Ovary (tissue), 10 donors: ENCODE measurements at places on chromosomes 2 and 18. TPM values are rescaled to one million over a fixed set of nuclear protein-coding genes. Genes with fewer than 3 reads are reported as not detected.

- H3K36me3 ChIP-seq = no peaks in the 10 kb centered on the region
- H3K4me3 ChIP-seq = no peak overlapping the region
- no peaks in the 10 kb centered on the region for H3K27me3 ChIP-seq
- no peak overlapping the region for H3K27ac ChIP-seq
- H3K4me1 ChIP-seq = no peaks in the 10 kb centered on the region
Measured at GRCh38 chr18:8883409-8883668, 178.0 kb downstream of the MTCL1 start.

DNA sequence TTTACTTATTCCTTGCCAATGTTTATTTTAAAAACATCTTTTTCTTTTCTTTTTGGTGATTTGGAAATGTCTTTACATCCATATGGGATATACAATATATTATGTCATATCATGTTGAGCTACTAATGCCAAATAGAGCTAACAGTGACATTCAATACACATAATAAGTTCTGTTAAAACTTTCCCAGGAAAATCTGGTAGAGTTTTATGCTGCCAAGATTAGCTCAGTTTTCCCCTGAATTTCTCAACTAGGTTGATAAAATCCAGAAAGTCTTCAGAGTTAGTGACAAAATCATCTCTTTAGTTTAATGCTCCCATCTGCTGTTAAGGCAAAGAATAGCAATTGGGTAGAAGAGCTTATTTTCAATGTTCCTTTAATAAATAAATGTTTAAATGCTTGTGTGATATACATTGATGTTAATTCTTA, 9.9 kb downstream of the COL3A1 start:
- no peaks in the 10 kb centered on the region for H3K27me3 ChIP-seq
- no peak overlapping the region for H3K4me3 ChIP-seq
- H3K27ac ChIP-seq = no peak overlapping the region
- peaks cover 4% of the 10 kb centered on the region for H3K4me1 ChIP-seq

GRCh38 chr2:195563857-195564512, 93.0 kb upstream of the SLC39A10 start:
- no peaks in the 10 kb centered on the region for H3K4me1 ChIP-seq
- no peak for DNase-seq
- H3K27ac ChIP-seq = no peak overlapping the region
- H3K36me3 ChIP-seq = no peaks in the 10 kb centered on the region
- no peaks in the 10 kb centered on the region for H3K27me3 ChIP-seq

EIPR1 gene
- total RNA-seq = 6.6 TPM

SERPINB11 gene
- total RNA-seq = not detected

GRCh38 chr18:80034852-80035406, 695 bp downstream of the RBFA start:
- H3K27ac ChIP-seq = peak overlapping the region; percentile 77
- no peaks in the 10 kb centered on the region for H3K27me3 ChIP-seq
- peak overlapping the region; percentile 60 for H3K4me3 ChIP-seq
- DNase-seq = no peak

- H3K27me3 ChIP-seq = no peaks in the 10 kb centered on the region
- no peak overlapping the region for H3K4me3 ChIP-seq
- DNase-seq = no peak
Measured at GRCh38 chr2:176463546-176463945, 194.3 kb downstream of the MTX2 start.

- no peaks in the 10 kb centered on the region for H3K36me3 ChIP-seq
- H3K27me3 ChIP-seq = no peaks in the 10 kb centered on the region
- no peak overlapping the region for H3K4me3 ChIP-seq
- H3K27ac ChIP-seq = peak overlapping the region; percentile 24
- DNase-seq = peak; percentile 39
Measured at GRCh38 chr2:217412721-217413120, 552.9 kb upstream of the TNP1 start.

ALPP gene
- 0.82 TPM for total RNA-seq

- DNase-seq = peak; percentile 79
- H3K4me3 ChIP-seq = no peak overlapping the region
- no peaks in the 10 kb centered on the region for H3K36me3 ChIP-seq
- no peaks in the 10 kb centered on the region for H3K27me3 ChIP-seq
- H3K27ac ChIP-seq = peak overlapping the region; percentile 29
Measured at GRCh38 chr2:121075641-121076497, 209.1 kb downstream of the TFCP2L1 start.

UGT1A3 gene
- total RNA-seq = not detected

DNA sequence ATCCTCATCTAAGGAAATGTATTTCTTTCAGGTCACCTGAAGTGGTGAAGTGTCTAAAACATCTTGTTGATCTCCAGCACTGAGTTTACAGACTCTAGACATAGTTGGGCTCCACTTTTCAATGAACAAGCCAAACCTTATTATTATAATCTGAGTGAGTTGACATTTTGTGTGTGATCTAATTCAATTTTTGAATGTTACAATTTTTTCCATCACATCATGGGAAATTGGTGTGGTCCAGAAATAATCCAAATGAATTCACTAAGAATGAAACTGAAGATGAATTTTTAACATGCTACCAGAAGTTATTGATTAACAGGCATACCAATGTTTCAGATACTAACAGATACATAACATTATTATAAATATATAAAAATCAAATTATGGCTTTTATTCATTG, 75.6 kb upstream of the EFEMP1 start:
- no peak for DNase-seq
- no peaks in the 10 kb centered on the region for H3K4me1 ChIP-seq
- no peak overlapping the region for H3K27ac ChIP-seq
- H3K36me3 ChIP-seq = no peaks in the 10 kb centered on the region

GRCh38 chr2:45841752-45842407, 190.4 kb downstream of the PRKCE start:
- H3K4me1 ChIP-seq = peaks cover 8% of the 10 kb centered on the region
- no peak for DNase-seq
- H3K36me3 ChIP-seq = no peaks in the 10 kb centered on the region
- H3K4me3 ChIP-seq = no peak overlapping the region

ERFE gene
- total RNA-seq = 0.20 TPM

DNA sequence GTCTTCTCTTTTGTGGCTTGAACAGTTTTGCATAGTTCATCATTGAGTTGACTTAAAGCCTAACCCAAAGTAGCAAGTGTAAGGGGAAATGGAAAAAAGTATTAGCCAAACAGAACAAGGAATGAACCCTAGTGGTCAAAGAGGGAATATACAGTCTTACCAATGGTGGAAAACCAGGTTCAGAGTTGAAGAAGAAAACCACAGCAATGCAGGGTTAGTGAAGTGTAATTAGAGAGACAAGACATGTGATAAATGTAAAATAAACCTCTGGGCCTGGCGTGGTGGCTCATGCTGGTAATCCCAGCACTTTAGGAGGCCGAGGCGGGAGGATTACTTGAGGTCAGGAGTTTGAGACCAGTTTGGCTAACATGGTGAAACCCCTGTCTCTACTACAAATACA, 2.4 kb downstream of the TTN start:
- H3K36me3 ChIP-seq = no peaks in the 10 kb centered on the region
- DNase-seq = no peak
- no peak overlapping the region for H3K27ac ChIP-seq
- no peak overlapping the region for H3K4me3 ChIP-seq
- H3K27me3 ChIP-seq = no peaks in the 10 kb centered on the region

- no peak overlapping the region for H3K27ac ChIP-seq
- no peaks in the 10 kb centered on the region for H3K36me3 ChIP-seq
- DNase-seq = no peak
- H3K4me3 ChIP-seq = no peak overlapping the region
Measured at GRCh38 chr2:71824436-71824835, 323.2 kb downstream of the CYP26B1 start.

DNA sequence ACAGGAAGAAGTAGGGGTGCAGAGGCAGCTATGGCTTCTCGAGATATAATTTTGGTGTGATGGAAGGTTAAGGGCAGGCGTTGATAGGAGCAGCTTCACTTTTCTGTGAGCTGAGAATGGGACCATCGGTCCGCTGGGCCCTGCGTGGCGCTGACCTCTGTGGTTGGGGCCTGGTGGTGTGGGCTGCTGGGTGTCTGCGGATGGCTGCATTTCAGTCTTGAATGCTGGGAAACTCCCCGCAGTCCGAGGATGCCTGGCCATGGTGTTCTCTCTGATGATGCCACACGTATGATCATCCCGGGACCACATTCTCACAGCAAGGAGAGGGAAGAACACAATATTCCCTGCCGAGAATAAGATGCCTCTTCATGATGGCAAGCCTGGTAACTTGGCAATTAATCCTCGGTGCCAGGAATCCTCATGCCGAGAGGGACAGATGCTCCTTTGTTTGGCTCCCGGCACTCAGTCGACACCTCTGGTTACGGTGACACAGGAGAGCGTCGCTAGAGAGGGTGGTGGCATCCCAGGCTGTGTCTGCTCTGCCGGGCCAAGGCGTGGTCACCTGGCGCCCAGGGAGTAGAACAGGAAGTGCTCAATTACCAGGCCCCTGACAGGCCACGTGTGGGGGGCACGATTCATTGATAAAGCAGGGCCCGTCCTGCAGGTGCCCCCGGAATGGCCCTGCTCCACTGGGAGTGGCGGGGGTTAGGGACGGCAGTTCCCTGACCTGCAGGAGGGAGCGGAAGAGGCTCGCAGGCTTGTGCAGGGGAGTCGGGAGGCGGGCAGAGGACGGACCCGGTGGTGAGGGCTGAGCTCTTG, 119.4 kb upstream of the CTDP1 start:
- H3K36me3 ChIP-seq = no peaks in the 10 kb centered on the region
- H3K27ac ChIP-seq = no peak overlapping the region
- H3K4me3 ChIP-seq = no peak overlapping the region
- DNase-seq = peak; percentile 6

DNA sequence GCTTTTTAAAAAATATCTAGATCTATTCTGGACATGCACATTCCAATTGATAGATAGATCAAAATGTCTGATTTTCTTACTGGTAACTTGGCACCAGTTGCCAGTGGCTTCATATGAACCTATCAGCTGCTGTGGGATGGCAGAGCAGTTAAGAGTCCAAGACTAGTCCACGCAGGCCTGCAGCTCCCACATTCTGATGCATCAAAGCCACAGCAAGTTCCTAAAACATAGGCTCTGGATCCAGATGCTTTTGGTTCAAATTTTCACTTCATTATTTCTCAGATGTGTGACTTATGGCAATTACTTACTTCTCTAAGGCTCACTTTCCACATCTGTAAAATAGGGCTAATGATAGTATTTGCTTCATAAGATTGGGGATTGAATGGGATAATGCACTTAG, 48.0 kb upstream of the CYP1B1 start:
- H3K4me1 ChIP-seq = peaks cover 6% of the 10 kb centered on the region
- H3K4me3 ChIP-seq = no peak overlapping the region
- H3K36me3 ChIP-seq = no peaks in the 10 kb centered on the region
- DNase-seq = no peak

GRCh38 chr2:177291701-177292100, 27.2 kb upstream of the NFE2L2 start:
- DNase-seq = no peak
- no peaks in the 10 kb centered on the region for H3K27me3 ChIP-seq
- no peaks in the 10 kb centered on the region for H3K36me3 ChIP-seq
- no peak overlapping the region for H3K4me3 ChIP-seq
- no peak overlapping the region for H3K27ac ChIP-seq

DNA sequence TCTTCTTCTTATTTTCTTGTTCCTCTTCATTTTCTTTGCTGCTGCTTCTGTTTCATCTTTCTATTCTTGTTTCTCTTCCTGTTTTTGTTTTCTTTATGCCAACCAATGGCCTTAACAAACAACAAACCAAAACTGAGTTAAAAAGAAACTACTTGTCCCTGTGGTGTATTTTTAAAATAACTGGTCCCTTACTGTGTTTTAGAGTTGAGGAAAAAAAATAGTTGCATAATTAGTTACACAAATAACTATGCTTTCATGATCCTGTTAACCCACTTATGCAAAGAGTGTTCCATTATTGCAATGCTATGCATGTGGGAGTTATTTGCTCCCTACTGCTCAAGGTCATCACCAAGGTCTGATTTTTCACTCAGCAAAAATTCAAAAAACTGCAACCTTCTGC, 39.5 kb upstream of the IMP4 start:
- no peaks in the 10 kb centered on the region for H3K36me3 ChIP-seq
- no peak overlapping the region for H3K4me3 ChIP-seq
- H3K27me3 ChIP-seq = no peaks in the 10 kb centered on the region
- DNase-seq = no peak
- H3K27ac ChIP-seq = no peak overlapping the region

AMER3 gene
- not detected for total RNA-seq

DNA sequence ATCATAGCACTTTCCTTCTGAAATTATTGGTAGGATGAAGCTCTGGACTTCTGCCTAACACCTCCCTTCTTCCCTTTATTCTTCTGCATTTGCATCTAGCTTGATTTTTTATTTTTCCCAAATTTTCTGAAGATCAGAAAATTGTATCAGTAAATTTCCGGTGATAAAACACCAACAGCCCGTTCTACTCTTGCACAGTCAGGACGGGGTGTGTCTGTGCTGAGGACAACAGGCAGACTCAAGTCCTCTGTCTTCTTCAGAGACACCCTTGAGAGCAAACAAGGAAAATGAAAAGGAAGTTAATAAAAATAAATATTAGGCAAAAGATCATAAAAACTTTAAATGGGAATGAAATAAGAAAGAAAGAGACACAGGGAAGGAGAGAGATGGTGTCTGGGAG, 120.7 kb downstream of the ARL4C start:
- no peaks in the 10 kb centered on the region for H3K27me3 ChIP-seq
- no peak overlapping the region for H3K4me3 ChIP-seq
- DNase-seq = no peak
- H3K27ac ChIP-seq = no peak overlapping the region

DNA sequence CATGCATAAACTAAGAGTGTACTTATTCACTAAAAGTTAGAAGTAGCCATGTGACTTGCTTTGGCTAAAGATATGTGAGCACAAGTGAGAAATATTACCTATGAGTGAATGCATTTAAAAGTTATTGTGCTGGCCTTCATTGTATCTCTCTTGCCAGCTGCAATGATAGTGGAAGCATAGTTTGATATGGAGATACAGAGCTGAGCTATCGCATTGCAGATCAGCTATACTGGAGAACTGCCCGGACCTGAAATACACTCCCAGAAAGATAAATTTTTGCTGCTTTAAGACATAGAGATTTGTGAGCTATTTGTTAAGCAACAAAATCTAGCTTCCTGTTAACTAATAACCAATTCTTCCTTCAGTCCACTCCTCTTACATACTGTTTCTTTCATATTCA, 571.1 kb downstream of the CPS1 start:
- H3K27ac ChIP-seq = no peak overlapping the region
- no peak for DNase-seq
- H3K36me3 ChIP-seq = no peaks in the 10 kb centered on the region
- no peak overlapping the region for H3K4me3 ChIP-seq

DNA sequence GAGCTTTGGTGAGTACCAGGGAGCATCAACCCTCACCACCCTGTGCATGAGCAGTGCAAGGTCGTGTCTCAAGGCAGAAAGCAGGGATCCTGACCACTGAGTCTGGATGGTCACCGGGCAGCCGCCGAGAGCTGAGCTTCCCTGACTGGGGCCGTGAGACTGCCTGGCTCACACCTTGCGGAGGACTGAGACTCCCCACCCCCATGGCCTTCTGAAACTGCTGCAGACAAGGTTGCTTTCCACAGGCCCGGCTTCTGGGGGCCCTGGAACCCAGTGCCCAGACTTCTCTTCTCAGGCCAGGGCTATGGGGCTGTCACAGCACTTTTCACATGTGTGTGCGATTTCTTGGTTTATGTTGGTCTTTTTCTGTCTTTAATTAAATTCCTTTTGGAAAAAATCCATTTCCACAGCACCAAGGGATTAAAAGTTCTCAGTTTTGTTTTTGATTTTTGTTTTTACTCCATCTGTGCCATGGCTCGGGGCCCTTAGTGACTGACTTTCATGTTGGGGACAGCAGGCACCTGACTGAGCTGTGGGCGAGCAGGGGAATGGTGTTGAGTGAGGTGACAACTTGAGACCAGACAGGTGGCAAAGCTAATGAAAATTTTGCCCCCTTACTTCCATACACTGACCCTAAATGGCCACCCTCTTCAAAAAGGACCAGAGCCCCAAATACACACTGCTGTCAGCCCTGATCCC, 297.9 kb downstream of the CYP26B1 start:
- H3K27me3 ChIP-seq = no peaks in the 10 kb centered on the region
- H3K36me3 ChIP-seq = no peaks in the 10 kb centered on the region
- no peak overlapping the region for H3K27ac ChIP-seq
- no peak for DNase-seq
